ENCODE measurements at places on chromosomes 6 and 20. TPM values are rescaled to one million over a fixed set of nuclear protein-coding genes. Genes with fewer than 3 reads are reported as not detected.

FAM120B gene
- 34.3 TPM for polyA plus RNA-seq

SLX4IP gene
- 6.4 TPM for polyA plus RNA-seq

MROH8 gene
- polyA plus RNA-seq = 3.8 TPM

RBM24 gene
- polyA plus RNA-seq = not detected

SLPI gene
- polyA plus RNA-seq = not detected

MOCS1 gene
- polyA plus RNA-seq = 5.3 TPM

MATN4 gene
- polyA plus RNA-seq = not detected

KCNK16 gene
- not detected for polyA plus RNA-seq

NOTCH4 gene
- polyA plus RNA-seq = 1.3 TPM

ADGB gene
- polyA plus RNA-seq = not detected

LY6G6D gene
- not detected for polyA plus RNA-seq

LCA5 gene
- polyA plus RNA-seq = 7.2 TPM

SAMD3 gene
- polyA plus RNA-seq = not detected

SIRPB1 gene
- polyA plus RNA-seq = 5.8 TPM

ISM1 gene
- polyA plus RNA-seq = 4.6 TPM

F13A1 gene
- 6.2 TPM for polyA plus RNA-seq

ZNF165 gene
- polyA plus RNA-seq = 6.1 TPM

ZFP57 gene
- not detected for polyA plus RNA-seq

All from Purkinje cell (primary cell).